Hematopoietic multipotent progenitor cell treated with erythropoietin and hydrocortisone succinate and interleukin-3 and kit ligand, for 17 days (in vitro differentiated cells): ENCODE measurements at places on chromosomes 3 and 15.
A peak's percentile ranks its signal among the peaks of the same experiment; 100 is the strongest.

DNA sequence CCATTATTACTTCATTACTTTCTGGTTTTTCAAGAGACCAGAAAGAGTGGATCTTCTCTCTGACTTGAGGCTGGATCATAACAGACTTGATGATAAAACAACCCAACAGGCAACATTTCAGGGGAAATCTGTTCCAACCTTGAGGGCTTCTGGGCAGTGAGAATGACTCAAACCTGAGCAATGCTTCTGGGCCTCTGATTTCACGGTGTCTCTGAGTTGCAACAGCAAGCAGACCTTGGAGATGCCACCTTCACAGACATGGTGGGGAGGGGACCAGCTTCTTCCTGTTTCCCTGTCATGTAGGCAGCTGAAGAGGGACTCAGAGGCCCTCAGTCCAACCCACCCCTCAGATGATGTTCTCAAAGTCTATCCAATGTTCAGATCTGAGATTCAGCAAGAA is 104.0 kb downstream of the ABHD5 start:
- no peak for DNase-seq

DNA sequence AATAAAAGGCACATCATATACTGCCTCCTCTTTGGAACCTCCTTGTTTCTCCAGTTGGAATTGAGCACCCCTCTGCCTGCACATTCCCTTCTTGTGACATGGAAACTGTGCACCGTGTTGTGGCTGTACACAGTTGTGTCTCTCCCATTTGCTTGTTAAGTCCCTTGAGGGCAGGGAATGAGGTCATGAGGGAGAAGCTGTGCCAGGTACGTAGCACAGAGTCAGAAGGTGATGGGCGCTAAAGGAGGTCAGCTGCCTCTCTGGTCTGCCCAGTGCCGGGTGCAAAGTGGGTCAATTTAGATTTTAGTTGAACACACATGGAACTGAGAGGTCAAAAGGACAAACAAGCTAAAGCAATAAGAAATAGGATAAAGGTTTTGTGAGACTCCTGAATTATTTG is 124.4 kb downstream of the FAM43A start:
- DNase-seq = no peak

- DNase-seq = no peak
These were observed 369.3 kb upstream of the TRIM42 start for GRCh38 chr3:140308535-140308934.

DNA sequence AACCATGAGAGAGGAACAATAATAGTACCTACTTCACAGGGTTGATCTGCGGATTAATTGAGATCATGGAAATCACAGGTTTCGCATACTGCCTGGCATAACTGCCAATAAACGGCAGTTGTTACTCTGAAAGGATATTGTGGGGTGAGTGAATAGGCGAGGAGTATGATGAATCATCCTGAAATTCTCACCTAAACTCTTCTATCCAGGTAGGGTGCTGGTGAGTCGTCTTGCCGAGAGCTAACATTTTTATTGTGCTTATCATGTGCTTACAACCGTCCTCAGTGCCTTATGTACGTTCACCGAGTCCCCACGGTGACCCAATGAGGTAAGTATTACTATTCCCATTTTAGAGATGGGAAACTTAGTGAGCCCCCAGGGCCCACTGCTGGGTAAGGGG is 52.4 kb upstream of the SRGAP3 start:
- no peak for DNase-seq

GRCh38 chr3:48215019-48215418 is 8.3 kb upstream of the CAMP start:
- DNase-seq = no peak

DNA sequence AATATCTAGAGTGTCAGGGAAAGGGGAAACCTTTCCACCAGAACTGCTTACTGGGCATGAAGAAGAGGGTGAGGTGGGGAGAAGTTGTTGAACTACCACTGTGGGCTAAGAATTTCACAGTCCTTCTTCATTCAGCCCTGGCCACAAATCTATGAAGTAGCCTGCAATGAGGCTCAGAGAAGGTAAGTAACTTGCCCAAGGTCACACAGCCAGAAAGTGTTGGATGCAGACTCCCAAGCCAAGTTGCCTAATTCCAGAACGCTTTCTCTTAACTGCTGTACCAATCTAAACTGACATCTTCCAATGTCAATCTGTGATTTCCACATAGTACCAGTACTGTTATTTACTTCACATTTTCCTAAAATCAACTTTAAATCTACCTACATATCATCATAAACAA is 2.1 kb downstream of the CYP1A1 start:
- DNase-seq = no peak

GRCh38 chr3:134372396-134373270 is 1.6 kb downstream of the AMOTL2 start:
- DNase-seq = no peak

DNA sequence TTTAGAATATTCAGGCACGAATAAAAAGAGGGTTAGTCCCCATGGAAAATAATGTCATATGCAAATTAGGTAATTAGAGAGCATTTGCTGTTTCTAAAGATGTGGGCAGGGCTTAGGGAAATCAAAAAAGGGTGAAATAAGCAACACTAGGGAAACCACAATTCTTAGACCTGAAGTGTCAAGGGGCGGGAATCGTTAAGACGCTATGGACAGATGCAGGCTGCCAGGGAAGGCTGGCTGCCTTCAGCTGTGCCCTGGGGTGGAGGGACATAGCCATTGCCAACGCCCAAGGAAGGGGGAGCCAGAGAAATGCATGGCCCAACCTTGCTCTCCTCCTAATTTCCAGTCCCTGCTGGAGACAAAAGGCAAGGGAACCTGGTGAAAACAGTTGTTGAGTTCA is 141.7 kb upstream of the PROK2 start:
- DNase-seq = no peak

GRCh38 chr3:197306374-197307086 is 8.1 kb upstream of the DLG1 start:
- DNase-seq = no peak

- DNase-seq = no peak
These were observed 4.5 kb upstream of the SSUH2 start for GRCh38 chr3:8648909-8649741.

DNA sequence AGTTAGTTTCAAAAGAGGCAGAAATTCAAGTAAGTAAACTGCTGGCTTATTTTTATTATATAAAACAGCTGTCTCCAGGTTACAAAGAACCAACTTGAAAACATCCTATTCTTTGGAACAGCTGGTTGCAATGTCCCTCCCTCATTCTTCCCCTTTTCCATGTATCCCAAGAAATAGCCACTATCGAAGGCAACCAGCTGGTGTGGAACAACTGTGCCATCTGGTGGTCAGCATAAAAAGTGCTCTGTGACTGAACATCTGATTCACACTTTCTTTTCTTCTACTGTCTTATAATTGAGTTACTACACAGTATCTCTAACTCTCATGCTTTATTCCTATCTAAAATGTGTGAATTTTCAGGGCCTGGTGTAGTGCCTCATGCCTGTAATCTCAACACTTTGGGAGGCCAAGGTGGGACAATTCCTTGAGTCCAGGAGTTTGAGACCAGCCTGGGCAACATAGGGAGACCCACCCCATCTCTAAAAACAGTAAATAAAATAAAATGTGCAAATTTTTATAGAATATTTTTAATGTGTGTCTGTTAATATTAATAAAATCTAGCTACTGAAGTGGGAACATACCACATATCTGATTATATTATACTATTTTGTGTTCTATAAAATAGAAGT is 9.6 kb downstream of the OSBPL11 start:
- DNase-seq = peak; percentile 78

DNA sequence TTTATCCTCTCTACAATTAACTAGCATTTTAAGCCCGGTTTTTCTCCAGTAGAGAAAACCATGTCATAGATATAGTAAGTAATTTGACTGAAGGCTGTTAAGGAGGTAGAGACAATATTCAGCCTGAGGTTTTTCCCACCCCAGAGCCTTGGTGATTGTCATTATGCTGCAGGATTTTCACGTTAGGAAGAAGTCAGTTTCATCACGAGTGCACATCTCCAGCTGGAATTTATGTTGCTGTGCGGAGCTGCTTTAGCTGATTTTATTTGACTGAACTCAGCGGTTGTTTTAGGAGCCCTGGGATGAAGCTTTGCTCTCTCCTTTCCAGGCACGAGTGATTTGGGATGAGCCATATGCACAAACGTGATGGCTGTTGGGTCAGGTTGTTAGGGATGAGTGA is 271.3 kb upstream of the RGMA start:
- DNase-seq = no peak

GRCh38 chr3:8387571-8387970 is 114.1 kb upstream of the LMCD1 start:
- DNase-seq = no peak

GRCh38 chr3:153163756-153164550 is 1.9 kb downstream of the RAP2B start:
- peak; percentile 53 for DNase-seq

DNA sequence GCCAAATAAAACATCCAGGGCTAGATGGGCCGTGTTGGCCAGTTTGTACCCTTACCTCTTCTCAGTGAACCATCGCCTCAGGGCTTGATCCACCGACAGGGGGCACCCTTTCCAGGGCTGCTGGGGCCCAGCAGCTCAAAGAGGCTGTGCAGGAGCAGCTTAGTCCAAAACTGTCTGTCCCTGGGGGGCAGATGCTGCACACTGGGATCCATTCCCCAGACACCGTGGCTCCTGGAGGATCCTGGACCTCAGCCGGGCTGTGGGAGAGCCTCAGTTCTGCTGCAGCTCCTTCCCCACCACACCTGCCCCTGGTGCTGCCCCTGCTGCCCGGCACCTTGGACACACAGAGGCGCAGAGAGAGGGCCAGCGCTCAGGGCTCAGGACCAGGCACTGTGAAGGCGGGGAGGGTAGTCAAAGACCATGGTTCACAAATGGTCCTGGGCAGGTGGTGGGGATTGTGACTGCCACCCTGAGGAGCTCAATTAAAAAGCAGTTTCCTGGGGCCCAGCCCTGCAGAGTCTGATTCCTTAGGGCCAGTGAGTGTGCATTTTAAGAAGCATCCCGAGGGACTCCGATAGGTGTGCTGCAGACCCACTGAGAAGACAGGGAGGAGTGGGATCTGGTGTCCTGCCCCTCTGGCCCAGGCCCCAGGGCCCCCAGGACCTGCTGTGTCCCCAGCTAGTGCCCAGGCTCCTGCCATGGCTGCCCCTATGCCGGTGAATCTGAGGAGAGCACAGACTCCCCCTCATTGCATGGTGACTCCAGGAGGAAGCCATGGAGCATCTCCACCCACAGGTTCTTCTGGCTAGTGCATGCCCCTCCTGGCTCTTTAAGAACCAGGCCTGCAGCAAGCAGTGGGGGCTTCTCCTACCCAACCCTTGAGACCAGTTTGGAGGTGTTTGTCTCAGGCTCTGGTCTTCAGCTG is 86.5 kb upstream of the PRR20G start:
- DNase-seq = no peak

- DNase-seq = no peak
These were observed 161.1 kb downstream of the NUP210 start for GRCh38 chr3:13258986-13259514.

DNA sequence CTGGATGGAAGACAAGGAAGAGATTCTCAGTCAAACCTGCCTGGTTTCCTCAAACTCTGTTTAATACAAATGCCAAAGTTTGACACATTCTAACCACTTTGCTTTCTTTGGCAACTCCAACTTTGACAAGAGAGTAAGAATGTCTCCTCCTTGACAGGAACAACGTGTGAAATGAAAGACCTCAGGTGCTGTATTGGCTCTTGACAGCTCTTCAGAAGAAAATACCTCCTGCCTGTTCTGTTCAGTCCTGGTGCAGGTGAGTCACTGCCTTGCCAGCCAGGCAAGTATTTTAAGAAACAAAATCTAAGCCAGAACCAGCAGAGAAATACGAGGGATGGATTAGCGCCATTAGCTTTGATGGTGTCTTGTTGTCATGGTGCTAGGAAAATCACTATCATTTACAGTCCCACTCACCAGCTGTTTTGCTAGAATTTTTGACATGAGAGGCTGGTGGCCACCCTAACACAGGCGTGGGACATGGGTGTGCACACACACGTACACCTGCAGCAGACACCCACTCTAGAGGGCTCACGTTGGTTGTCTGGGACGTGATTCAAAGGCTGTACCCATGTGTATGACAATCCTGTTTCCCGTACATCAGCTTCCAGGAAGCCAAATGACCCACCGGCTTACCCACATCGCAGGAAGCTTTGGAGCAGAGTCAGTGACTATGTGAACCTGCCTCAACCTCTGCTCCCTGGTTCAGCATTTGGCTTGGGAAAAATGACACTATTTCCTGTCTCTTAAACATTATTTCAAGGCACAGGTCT is 60.4 kb downstream of the CCNL1 start:
- no peak for DNase-seq

- DNase-seq = no peak
These were observed 8.1 kb downstream of the ABCF3 start for GRCh38 chr3:184193991-184194539.

- DNase-seq = no peak
These were observed 9.6 kb upstream of the USP8 start for GRCh38 chr15:50414624-50415023.

- no peak for DNase-seq
These were observed 10.9 kb downstream of the SEMA3G start for GRCh38 chr3:52433996-52434479.

DNA sequence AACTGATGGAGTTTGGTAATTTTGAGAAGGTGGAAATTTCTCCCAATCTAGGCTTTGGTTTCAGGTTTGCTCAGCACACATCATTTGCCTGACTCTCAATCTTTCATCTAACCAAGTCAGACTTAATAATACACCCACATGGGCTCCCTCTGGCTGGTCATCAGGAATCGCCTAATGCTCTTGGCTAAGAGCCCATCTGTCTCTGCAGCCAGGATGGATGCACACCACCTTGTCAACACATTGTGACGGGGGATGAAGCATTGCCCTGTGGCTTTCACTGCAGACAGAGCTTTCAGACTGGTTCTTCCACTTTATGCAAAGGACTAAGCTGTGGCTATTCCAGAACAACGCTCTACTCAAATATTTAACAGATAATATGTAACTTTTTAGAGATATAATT is 3.0 kb upstream of the HDGFL3 start:
- no peak for DNase-seq

GRCh38 chr3:11530153-11530721 is 113.5 kb downstream of the VGLL4 start:
- DNase-seq = no peak

- no peak for DNase-seq
These were observed 47.5 kb downstream of the NUP210 start for GRCh38 chr3:13372656-13373055.

- no peak for DNase-seq
These were observed 39.1 kb downstream of the PRTG start for GRCh38 chr15:55703873-55704301.

GRCh38 chr3:46056686-46057085 is 29.4 kb upstream of the XCR1 start:
- DNase-seq = no peak

DNA sequence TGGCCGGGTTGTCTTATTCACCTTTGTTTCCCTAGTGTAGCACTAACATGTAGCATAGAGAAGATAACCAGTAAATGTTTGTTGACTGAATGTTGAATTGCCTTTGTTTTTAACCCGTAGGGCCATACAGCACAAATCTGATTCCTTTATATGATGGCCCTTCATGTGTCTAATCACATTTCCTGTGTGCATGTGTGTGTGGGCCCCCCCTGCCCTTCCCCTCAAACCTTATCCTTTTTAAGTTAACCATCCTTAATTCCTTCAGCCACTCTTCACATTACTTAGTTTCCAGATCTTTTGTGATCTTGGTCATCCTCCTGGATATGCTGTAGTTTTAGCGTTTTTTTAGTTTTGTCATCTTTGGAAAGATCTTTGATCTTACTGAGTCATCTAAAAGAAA is 4.2 kb downstream of the NEO1 start:
- no peak for DNase-seq
